NCI-H1105 treated with DMSO at 0.1 percent for 48 hours (cell line): ENCODE measurements at places on chromosomes 13 and 19.
A peak's percentile ranks its signal among the peaks of the same experiment; 100 is the strongest.

GRCh38 chr19:31351855-31352195 is 2.6 kb upstream of the TSHZ3 start:
- no peak for DNase-seq

- no peak for DNase-seq
These were observed 1.8 kb downstream of the CCDC122 start for GRCh38 chr13:43877766-43878165.

- no peak for DNase-seq
These were observed 110.5 kb downstream of the LRCH1 start for GRCh38 chr13:46663206-46664037.

DNA sequence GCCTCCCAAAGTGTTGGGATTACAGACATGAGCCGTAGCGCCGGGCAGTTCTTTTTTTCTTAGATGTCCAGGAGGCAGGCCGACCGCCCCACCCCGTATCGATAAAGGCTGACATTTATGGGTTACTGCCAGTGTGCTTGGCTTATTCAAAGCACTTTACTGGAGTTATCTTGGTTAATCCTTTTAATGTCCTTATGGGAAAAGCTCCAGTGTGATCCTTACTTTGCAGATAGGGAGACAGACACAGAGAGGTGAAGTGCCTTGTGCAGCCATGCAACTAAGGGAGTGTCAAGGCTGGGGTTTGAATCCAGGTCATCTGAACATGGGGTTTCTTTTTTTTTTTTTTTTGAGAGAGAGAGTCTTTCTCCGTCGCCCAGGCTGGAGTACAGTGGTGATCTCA is 19.2 kb downstream of the NCAN start:
- DNase-seq: no peak

DNA sequence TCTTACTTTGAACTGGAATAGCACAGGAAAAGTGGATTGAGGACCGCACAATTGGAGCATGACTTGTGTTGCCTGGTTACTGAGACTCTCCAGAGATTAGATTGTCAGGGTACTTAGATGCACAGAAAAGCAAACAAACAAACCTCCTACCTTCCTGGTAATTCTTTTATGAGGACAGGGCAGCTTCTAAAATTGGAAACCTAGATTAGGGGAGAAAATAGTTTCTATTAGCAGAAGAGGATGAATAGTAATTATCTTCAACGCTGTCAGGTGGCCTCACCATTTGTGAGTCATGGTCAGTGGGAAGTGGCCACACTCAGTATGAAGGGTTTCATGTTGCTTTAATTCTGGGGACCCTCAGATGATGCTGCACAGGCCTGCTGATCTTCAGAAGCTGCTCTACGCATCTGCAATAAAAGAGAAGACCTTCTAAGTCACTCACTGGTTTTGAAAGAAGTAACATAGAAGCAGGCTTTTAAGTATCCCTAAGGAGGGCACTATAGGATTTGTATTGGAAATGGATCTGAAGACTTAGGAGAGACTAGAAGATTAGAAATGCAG is 106.8 kb downstream of the LACC1 start:
- DNase-seq: peak; percentile 84

GRCh38 chr19:43306097-43306496 is 36.8 kb upstream of the PSG9 start:
- DNase-seq: no peak

GRCh38 chr19:40995355-40995754 is 4.3 kb downstream of the CYP2B6 start:
- no peak for DNase-seq

DNA sequence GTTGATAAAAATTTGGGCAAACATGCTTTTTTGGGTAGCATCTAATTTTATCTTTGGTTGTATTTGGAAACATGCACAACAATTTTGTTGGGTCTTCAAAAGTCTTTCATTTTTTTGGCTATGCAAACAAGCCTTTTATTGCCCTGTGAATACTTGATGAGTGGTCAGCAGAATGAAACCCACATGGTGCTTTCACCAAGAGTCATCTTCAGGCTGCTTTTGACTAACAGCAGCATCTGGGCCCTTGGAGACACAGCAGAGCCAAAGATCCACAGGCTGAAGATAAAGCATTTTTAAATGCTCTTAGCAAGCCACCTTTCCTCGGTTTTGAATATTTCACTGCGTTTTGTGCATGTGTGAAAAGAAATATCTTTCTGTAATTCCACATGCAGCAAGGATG is 154.9 kb downstream of the FGF9 start:
- DNase-seq: no peak

GRCh38 chr19:13985771-13986347 is 20.3 kb downstream of the RFX1 start:
- no peak for DNase-seq

DNA sequence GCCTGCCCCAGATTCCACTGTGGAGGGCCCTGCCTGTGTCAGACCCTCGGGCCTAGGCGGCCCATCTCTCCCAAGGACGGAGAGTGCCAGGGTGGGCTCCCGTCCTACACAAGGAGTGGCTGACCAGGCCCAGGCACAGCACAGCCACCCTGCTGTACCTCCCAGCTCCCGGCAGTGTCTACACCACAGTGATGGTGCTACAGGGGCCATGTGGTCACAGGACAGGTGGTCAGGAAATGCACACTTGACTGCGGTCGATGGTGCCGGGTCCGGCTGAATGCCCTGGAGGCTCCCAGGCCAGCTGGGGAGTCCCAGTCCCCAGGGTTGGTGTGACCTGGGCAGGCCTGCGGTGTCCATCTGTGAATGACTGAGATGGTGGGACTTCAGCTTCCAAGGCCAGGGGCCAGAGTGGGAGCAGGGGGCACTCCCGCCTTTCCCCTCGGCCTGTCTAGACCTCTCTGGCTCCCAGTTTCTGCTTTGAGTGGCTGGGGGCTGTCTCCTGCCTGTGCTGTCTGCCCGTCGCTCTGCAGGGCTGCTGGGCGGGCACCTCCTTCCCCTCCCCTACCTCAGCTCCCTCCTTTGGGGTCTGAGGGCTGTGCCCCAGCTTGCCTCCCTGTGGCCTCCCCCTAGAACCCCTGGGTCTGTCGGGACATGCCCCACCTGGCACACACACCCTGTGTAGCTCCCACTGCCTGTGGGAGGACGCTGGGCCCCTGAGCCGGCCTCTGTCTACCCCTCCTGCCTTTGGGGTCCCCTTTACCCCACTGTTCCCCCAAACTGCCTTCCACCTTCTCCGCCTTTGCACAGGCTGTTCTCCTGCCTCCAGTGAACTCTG is 12.5 kb downstream of the DDA1 start:
- DNase-seq: no peak

- DNase-seq: peak; percentile 70
These were observed 42.5 kb upstream of the SCEL start for GRCh38 chr13:77492982-77493381.

DNA sequence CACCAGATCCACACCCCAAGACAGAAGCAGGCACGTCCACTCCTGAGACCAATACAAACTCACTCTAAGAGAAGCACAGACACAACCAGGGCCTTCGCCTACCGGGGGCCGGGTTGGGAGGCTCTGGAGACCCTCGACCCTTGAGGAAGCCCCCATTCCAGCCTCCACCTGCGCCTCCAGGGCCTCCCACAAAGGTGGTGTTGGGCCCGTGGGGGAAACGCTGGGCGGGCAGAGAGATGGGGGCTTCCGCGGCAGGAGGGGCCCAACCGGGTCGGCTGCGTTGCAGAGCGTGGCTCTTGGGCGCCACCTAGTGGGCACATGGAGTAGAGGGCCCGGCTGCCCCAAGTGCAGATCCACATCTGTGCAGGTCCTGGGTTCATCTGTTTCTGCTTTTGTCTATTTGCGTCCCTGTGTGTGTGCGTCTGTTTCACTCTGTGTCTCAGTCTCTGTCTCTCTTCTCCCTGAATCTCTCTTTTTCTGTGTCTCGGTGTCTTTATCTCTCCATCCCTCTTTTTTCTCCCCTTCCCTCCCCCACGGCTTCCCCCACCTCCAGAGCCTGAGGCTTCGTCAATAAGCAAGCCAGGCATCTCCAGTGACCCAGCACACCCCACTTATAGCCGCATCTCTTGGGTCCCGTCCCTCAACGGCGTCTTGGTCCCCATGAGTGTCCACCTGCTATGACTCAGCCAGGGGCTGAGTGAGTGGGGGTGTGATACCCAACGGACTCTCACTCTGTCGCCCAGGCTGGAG is 10.5 kb upstream of the TINCR start:
- DNase-seq: peak; percentile 64

GRCh38 chr19:37738371-37738770 is 18.8 kb upstream of the ZNF607 start:
- no peak for DNase-seq

- no peak for DNase-seq
These were observed 42.6 kb downstream of the EFNB2 start for GRCh38 chr13:106492588-106493475.

GRCh38 chr13:94173312-94173854 is 306.1 kb downstream of the DCT start:
- DNase-seq: no peak

GRCh38 chr13:49652355-49653305 is 24.3 kb downstream of the ARL11 start:
- DNase-seq: peak; percentile 49

DNA sequence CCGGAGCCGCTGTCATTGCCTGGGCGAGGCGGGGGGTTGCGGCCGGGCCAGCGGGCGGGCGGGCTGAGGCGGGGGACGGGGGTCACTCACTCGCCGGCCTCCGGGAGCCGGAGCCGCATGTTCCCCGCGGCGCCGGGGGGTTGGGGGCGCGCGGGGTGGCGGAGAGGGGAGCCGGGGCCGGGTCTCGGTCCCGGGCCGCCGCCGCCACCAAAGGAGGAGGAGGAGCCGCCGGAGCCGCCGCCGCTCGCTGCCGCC is 149 bp downstream of the MED26 start:
- no peak for DNase-seq

DNA sequence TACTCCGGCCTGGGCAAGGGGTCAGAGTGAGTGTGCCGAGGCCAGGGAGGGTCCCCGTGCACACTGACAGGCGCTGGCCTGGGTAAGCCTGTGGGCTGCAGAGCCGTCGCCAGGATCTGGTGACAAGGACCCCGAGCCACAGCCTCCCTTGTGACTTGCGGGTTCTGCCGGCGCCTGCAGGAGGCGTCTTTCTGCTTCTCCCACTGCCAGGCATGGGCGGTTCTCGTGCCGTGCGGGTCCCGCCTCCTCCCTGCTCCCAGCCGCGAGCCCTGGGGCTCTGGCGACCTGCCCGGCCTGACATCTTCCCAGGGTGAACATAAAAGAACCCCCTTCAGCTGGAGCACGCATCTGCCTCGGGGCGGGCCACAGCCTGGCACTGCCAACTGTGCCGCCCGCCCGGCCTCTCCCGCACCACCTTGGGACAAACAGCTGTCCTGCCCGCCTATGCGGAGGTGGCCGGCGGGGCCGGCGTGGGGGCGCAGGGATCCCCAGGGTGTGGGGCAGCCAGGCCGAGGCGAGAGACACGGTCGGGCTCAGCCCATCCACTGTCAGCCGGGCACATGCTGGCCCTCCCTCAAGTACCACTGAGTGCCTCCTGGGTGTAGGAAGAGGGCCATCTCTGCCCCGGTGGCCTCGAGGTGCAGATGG is 1.5 kb upstream of the HCN2 start:
- peak; percentile 92 for DNase-seq

DNA sequence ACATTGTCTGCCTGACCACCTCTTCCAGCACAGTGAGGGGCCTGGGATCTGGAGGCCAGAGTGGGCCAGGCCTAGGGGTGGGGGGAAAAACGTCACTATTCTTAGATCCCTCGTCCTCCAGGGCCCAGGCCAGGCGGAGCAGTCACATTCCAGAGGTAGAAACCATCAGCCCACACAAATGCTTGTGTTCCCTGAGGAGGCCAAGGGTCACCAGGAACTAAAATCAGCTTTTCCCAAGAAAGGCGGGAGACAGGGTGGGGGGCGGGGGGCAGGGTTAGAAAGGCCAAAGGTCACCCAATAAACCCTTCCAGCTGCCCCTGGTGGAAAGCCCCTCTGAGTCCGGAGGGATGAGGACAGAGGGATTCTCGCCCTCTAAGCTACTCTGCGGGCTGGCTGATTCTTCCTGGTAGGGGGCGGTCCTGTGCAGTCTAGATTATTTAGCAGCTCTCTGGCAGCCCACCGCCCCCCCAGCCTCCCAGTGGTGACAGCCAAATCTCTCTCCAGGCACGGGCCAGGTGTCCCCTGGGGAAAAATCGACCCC is 23.5 kb upstream of the CCL25 start:
- DNase-seq: no peak

GRCh38 chr19:34288381-34288780 is 34.0 kb downstream of the GARRE1 start:
- DNase-seq: no peak

- no peak for DNase-seq
These were observed 2.6 kb downstream of the EPN1 start for GRCh38 chr19:55677572-55678028.

DNA sequence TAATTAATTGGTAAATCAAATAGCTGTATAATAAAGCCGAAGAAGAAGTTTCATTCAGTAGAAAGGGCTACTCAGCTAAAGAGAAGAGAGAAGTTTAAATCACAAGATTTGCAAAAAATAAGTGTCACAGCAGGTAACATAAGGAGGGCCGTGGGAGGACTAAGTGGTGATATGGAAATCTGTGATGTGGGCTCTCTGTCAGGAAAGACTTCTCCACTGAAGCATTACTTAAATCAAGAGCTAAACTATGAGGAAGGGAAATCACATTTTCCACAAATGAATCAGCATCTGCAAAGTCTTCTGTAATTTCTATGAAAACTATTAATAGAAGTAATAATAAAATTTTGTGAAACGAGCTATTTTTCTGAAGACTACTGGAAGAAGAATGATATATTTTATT is 153.8 kb downstream of the PCDH9 start:
- DNase-seq: no peak

DNA sequence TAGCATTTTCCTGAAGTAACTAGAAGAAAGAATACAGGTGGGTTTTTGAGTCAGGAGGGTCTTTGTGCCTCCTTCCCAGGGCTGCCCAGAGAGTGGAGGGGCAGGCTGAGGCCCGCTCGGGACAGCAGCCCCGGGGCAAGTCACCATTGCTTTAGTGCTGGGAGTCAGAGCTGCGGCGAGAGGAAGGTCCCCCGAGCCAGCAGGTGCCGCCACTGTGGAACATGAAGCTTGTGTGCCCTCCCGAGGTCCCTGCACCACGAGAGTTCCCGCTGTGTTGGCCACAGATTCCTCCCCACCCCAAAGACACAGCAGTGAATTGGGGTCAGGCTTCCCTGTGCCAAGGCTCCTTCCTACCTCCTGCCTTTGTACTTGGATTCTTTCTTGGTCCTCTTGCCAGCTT is 50.9 kb upstream of the TEX29 start:
- DNase-seq: no peak

DNA sequence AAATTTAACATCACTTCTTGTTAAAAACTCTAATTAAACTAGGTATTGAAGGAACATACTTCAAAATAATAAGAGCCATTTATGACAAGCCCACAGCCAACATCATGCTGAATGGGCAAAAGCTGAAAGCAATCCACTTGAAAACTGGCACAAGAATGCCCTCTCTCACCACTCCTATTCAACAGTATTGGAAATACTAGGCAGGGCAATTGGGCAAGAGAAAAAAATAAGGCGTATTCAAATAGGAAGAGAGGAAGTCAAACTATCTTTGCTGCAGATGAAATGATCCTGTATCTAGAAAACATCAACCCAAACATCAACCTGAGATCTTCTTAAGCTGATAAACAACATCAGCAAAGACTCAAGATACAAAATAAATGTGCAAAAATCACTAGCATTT is 15.6 kb upstream of the LILRB1 start:
- no peak for DNase-seq
